ENCODE measurements at places on chromosomes 2 and 18.
A peak's percentile ranks its signal among the peaks of the same experiment; 100 is the strongest.

DNA sequence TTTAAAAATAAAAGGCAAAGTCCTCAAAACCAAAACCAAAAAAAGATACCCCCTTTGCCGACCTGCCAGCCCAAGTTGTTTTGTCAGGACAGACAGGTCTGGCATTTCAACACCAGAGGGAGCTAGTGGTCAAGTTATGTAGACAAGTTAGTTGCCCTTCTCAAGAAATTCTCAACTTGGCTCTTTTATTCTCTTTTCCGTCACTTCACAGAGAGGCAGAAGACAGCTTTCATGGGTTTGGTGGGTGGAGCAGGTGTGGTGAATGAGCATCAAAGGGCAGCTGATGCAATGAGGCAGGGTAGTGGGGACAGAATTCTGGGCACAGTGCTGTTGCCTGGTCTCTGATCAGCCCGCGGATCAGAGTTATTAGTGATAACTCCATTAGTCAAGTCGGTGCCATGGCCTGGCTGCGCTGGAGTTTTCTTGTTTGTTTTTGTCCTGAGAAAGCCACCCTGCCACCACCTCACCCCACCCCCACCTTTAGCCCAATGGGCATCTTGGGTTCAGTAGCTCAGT lies 303.7 kb upstream of the EPAS1 start:
- DNase-seq, result peak; percentile 81

DNA sequence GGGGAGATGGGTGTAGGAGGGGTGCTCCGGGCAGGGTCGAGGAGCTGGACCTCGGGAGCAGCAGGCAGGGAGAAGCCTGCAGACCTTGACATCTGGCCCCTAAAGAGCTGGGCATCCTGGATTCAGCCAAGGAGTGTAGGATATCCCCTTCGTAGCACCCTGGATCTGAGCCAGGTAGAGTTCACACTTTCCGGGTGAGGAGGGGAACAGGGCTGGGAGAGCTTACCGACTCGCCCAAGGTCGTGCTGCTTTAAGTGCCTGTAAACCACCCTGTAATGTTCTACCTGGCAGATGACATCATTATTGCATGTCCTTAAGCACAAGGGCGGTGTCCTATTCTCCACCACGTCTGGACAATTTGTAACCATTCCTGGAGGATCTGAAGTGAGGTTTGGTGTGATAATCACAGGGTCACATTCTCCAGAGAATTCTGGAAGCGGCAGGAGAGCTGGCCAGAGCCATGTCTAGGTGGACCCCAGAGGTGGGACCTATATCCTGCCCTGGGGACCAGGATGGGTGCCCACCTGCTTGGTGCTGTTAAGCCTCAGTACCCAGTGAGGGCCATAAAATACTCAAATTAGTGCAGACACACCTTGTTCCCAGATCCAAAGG lies 14.6 kb downstream of the ITM2C start:
- peak; percentile 52 for DNase-seq

DNA sequence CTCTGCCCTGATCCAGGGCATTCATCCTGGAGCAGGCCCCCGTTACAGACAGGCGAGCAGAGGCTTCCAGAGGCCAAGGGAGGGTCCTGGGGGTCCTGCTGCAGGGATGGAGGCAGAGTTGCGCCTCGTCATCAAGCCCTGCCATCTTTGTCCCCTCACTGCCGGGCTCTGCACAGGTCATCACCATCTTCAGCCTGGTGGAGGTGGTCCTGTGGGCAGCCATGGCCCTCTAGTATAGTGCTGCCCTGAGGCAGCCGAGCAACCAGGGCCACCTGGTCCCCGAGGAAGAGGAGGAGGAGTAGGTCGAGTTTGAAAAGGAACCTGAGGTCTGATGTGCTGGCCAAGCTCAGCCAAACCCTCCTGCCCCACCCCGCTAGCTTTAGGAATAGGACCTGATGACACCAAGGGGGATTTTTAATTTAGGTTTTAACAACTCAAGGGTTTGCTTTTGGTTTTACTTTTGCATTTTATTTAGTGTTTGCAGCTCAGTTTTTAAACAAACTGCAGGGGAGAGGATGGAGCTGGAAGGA lies 8.8 kb upstream of the ALPI start:
- DNase-seq, result peak; percentile 38

- DNase-seq, result peak; percentile 86
Measured at GRCh38 chr2:150477347-150477746, 10.1 kb downstream of the RND3 start.

- no peak for DNase-seq
Measured at GRCh38 chr2:175766880-175767279, 235.2 kb downstream of the LNPK start.

DNA sequence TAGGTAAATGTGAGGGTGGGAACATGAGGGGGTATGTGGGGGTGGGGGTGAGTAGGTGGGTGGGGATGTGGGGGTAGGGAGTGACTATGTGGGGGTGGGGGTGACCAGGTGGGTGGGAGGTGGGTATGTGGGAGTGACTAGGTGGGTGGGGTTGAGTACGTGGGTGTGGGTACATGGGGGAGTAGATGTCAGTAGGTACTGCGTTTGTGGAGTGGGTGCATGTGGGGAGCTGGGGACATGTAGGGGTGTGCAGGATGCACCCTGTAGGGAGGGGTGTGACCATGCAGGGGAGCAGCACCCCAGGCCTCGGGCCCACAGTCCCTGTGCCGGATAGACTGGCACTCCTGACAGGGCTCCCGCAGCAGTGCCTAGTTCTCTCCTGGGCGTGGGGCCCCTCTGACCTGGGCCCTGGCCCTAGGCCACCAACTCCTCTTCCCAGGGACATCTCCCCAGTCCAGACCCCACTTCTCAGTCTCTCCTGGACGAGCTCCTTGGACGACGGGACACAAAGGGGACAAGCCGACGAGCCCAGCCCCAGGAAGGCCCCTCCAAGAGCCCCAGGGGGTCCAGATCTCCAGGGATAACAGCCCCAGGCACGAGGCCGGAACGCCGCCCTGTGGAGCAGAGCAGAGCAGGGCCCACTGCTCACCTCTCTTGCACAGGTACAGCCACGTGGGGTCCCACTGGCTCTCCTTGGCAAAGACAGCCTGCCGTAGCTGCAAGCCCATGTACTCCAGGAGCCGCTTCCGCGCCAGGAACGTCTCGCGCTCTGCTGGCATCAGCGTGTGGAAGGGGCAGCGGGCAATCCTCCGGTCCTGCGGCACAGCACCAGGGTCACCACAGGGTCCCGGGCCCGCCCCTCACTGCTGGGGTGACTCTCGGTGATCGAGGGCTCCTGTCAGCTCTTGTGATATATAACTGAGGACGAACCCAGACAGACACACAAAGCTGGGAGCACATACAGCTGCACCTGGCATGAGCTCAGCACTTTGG lies 58.2 kb downstream of the ANKMY1 start:
- no peak for DNase-seq

DNA sequence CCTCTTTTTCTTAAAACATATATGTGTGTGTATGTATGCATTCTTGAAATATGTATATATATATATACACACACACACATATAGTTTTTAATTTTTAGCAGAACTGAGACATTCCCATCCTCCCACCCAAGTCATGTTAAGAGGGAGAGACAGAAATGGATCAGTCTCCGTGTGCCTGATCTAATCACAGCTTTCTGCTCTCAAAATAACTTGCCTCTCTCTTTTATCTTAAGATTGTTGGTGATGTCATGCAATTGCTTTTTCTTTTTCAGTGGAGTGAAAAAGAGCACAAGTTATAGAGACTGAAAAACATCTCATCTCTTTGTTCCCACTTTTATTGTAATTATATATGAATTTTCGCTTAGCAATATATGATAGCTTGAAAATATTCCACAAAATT lies 279.9 kb upstream of the DOK6 start:
- no peak for DNase-seq

DNA sequence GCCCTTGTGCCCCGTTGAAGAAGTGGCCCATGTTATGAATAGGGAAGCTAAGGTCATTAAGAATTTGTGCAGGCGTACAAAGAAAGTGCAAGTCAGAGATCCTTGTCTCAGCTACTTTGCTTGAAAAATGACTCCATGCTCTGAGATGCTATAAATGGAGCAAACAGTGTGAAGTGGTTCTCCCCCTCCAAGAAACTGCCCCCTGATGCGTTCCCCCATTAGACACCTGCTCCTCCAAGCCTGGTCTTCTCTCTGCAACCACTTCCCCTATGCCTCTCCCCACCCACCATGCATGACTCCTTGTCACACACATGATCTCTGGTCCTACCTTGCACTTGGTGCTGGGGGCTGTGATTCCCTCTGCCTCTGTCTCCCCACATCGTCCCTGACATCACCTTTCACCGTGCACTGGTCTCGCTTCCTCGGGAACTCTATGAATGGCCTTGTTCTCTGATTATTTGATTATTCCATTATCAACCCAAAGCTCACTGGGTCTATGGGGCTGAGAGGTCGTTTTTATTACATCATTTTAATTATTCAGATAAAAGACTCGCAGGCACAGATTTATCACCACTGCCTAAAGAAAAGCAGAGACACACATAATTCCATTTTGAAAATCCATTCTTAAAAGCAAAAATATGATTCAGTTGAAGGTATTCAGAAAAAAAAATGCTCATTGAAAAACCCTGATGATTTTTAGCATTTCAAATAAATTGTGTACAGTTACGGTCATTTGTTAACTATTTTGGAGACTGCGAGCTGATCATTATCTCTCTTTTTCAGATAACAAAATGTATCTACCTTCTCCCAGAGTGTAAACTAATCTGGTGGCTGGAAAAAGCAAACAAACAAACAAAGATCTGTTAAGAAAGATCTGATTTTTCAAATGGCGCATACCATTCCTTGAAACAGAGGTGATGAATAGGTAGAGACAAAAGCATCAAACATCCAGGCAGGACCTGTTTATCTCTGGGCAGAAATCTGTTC lies 294.9 kb downstream of the SOX11 start:
- DNase-seq, result no peak

DNA sequence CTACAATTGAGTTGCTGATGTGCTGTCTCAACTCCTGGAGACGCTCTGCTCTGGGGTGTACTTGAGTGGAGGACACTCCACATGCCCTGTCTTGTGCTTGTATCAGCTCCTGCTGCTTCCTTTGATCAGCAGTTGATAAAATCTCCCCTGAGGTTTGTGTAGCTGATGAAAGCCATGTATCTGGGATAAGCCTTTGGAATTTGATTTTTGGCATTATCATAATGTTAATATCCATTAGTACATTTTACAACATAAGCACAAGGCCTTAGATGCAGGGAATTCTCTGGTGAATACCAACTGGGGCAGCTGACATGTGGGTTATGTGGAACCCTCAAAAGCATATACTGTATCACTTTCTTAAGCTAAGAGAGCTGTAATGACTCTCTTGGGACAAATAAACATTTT lies 222.7 kb upstream of the ITGA4 start:
- DNase-seq, result no peak

GRCh38 chr2:29450596-29451222 lies 335.5 kb downstream of the CLIP4 start:
- no peak for DNase-seq

DNA sequence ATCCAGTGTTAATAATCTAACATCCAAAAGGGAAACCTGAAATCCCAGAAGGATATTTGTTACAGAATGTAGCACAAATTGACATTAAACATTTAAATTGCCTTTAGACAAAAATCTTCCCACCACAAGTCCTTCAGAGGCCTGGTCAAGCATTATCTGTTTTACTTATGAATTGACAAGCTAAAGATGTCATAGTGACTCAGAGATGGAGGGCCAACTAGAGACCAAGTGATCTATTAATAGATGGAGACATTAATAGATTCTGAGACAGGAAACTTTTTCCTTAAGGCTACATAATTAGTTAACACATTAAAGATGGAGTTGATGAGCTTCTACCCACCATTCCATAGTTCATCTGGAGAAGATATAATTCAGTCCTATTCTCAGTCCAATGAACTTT lies 526.2 kb downstream of the IRS1 start:
- no peak for DNase-seq

GRCh38 chr2:181203916-181204315 lies 223.5 kb downstream of the UBE2E3 start:
- DNase-seq, result no peak

GRCh38 chr2:121284463-121285449 lies at the start of gene TFCP2L1:
Gene TFCP2L1 (minus strand): TSS chr2:121285202. CDS start chr2:121285109, 93 bp downstream.
- peak; percentile 69 for DNase-seq

DNA sequence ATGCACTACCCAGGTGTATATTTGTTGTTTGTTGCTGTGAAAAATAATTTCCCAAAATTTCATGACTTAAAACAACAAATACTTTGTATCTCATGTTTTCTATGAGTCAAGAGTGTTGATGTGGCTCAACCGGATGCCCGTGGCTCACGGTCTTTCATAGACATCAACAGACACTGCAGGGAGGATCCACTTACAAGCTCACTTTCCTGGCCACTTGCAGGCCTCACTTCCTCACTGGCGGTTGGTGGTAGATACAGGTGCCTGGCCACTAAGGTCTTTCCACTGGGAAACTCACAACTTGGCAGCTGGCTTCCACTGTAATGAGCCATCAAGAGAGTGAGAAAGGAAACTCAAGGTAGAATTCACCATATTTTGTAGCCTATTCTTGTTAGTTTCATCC lies 662.9 kb downstream of the IRS1 start:
- no peak for DNase-seq

- DNase-seq, result no peak
Measured at GRCh38 chr2:43482961-43483360, 112.9 kb downstream of the THADA start.

- no peak for DNase-seq
Measured at GRCh38 chr2:152307863-152308262, 27.1 kb upstream of the FMNL2 start.

DNA sequence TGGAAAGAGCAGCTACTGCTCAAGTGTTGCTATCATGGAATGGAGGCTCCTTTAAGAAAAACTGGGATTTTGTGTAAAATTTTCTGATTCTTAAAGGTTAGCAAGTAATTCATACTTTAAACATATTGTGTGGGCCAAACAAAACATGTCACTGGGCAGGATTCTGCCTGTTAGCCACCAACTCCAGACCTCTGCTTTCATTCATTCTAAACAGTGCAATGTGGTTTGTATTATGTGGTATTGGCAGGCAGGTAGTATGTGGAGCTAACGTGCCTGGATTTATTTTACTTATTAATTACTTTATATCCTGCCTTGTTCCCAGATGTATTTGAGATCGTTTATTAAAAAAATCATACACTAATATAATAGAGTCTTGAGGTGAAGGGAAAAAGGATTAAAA lies 1521.3 kb upstream of the ACVR2A start:
- no peak for DNase-seq

Data from islet precursor cell (in vitro differentiated cells).